ACHN (cell line): ENCODE measurements at places on chromosomes 2 and 18.

GRCh38 chr2:210177769-210178168 is 6.6 kb upstream of the KANSL1L start:
- no peak for DNase-seq

GRCh38 chr2:218892693-218893348 is 12.2 kb downstream of the WNT10A start:
- DNase-seq = peak; percentile 77

DNA sequence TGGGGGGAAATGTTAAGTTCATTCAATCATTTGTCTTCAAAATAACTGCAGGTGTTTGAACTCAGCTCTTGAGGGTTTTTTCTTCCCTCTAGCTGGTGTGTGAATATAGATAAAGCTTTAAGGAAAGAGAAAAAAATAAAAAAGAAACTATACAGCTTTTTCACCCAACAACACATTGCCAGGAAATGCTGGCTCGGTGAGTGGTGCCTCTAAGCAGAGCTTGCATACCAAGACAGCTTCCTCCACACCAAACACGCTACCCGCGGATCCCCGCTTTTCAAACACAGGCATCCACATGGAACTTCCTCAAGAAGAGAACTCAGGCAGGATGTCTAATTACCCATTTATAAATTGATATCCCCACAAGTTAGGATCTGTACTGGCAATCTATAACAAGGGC is 69.8 kb upstream of the TANK start:
- DNase-seq = no peak

DNA sequence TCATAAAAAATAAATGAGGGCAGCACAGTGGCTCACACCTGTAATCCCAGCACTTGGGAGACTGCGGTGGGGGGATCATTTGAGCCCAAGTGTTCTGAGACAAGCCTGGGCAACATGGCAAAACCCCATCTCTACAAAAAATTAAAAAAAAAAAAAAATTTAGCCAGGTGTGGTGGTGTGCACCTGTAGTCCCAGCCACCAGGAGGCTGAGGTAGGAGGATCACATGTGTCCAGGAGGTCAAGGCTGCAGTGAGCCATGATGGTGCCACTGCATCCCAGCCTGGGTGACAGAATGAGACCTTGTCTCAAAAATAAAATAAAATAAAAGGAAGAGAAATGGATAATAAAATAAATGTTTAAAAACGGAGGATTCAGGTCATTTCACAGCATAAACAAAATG is 113.5 kb downstream of the ATAD2B start:
- DNase-seq = no peak

DNA sequence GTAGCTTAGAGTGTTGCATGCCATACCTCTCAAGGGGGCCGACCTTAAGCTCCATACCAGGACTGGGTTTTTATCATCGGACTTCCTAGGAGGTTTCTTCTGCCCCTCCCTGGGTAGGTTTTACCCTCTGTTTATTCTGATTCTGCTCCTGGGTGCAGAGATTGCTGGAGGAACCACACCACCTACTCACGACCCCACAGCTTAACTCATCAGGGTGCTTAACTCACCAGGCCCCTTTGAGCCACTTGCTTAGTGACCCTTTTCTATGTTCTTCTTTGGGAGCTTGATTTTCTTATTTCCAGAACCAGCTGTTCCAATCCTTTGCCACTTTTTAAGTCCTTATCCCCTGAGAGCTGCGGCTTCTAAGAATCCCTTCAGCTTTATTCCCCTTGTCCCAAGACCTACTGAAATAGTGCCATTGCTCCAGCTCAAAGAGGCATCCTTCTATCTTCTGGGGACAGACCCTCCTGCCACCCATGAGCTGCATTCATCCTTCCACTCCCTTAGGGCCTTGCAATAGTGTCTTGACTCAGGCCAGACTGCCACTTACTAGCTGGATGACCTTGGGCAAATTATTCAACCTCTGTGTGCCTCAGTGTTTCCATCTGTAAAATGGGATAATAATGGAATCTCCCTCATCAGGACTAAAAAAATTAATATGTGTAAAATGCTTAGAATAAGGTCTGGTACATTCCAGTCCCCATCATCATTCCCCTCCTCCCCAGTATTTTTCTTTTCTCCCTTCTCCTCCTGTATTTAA is 5.8 kb downstream of the OXER1 start:
- no peak for DNase-seq

DNA sequence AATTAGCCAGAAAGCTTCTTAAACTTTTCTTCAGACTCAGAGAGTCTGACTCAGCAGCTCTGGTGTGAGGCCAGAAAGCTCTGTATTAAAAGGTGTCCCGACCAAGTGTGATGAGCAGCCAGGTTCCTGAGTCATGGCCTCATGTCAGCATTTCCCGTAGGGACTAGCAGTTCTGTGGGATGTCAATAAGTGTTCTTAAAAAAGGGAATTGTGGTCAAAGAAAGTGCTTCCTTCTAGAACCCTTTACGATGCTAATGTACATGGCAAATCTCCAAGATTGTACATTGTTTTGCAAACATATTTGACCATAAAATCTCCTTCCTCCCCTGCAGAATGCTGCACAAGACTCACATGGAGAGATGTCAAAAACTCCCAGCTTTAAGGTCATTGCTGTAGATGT is 80.1 kb downstream of the PLA2R1 start:
- peak; percentile 35 for DNase-seq
